ENCODE measurements at places on chromosomes 5 and 9.

GRCh38 chr5:157022024-157022423 lies 36.9 kb downstream of the HAVCR1 start:
- DNase-seq = no peak

DNA sequence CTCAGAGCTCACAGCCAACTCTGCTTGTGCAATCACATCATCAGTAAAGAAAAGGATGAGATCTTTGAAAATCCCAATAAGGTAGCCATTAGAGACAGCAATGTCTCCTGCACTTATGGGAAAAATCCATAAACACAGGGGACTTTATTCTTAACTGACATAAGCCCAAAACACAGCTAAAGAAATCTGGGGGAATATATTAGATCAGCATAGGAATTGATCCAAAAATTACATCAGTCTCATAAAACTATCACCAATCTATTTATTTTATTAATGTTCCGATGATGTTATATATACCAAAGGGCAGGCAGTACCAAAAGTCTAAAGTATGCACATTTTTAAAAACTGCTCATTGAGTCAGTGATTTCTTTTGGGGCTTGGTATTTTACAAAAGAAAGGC lies 6.9 kb downstream of the MRPS27 start:
- no peak for DNase-seq

DNA sequence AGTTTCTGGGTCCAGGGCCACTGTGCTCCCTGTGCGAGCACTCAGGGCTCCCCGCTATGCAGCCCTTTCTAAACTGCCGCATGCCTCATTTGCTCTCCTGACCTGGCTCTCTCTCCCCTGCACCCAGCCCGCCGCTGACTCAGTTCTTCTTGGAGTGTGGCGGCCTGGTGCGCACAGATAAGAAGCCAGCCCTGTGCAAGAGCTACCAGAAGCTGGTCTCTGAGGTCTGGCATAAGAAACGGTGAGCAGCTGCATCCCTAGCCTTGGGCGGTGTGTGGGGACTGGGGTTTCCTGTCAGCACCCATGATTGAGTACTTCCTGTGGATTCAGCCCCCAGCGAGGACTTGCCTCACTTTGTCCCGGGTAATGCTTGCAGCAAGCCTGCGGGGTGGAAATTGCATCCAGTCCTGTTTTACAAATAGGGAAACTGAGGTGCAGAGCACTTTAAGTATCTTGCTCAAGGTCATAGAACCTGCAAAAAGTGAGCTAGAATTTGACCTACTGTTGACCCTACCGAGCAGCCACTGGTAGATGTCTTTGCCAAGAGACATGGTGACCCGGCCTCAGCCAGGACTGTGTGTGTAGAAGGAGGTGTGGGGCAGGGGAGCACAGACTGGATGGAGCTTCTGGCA lies 27.9 kb downstream of the USP20 start:
- no peak for DNase-seq

GRCh38 chr9:69971643-69972449 lies 71.8 kb upstream of the MAMDC2 start:
- DNase-seq = no peak
